Dorsolateral prefrontal cortex (tissue), 122 donors: ENCODE measurements at places on chromosomes 7 and 10.

GRCh38 chr7:7228967-7229366 is 46.6 kb downstream of the C1GALT1 start:
- no peak for DNase-seq

DNA sequence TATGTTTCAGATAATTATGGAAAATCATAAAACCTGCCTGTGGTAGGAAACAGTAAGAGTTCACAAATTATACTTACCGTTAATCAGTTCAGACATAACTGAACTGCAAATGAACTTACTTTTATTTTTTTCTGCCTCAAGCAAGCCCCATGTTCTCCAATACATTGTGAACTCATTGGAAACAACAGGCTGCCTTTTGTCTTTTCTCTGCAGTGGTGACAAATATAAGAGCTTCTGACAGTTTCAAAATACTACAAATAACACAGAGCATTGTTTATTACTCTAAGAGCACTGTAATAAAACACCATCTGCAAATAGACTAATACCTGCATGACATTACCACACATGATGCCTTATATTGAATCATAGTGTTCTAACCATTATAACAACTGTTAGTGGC is 94.0 kb upstream of the CDCA7L start:
- no peak for DNase-seq

DNA sequence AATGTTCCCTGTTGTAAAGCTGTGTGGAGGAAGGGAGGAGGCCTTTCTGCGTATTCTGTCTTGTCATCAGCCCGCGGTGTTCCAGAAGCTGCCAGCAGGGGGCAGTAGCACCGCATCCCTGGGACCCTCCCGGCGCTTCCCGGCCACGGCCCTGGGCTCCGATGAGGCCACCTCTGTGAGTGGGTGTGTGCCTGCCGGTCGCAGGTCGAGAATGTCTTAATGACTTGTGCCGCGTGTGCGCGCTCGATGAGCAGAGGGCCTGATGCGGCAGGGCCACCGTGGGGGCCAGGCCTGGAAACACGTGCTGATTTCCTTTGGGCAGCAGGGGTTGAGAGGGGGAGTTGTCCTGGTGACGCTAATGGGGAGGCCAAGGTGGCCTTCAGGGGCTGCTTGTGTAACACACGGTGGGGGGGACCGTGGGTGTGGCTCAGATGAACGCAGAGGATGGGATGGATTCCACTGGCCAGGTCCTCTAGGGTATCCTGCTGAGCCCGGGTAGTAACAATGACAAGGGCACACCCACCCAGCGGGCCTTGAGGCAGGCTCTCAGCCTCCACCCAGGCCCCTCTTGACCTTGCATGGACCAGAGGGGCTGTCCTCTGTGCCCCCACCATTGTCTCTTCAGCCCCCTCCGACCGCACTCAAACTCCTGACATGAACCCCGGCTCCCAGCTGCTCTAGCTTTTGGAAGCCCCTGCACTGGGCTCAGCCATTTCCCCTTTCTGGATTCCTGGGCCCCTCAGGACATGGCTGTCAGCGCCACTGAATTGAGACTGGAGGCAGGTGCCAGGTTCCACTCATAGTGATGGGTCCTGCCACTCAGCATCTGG is 135.9 kb upstream of the PODXL start:
- peak; percentile 77 for DNase-seq

DNA sequence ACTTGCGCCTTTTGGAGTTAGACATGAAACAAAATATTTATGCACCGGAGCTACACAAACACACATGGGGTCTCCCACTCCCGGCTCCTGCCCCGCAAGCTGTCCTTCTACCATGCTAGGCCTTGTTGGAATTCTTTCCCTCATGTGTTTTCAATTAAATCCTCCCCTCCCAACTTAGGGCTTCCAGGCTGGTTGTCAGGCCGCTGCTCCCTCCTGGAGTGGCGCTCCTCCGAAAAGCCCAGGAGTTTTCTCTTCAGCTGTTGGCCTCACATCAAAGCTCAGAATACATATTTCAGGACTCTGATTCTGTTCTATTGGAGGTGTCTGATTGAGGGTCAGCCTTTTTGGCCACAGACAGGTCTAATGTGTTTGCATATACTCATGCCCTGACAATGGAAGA is 113.3 kb downstream of the FANK1 start:
- DNase-seq = no peak

DNA sequence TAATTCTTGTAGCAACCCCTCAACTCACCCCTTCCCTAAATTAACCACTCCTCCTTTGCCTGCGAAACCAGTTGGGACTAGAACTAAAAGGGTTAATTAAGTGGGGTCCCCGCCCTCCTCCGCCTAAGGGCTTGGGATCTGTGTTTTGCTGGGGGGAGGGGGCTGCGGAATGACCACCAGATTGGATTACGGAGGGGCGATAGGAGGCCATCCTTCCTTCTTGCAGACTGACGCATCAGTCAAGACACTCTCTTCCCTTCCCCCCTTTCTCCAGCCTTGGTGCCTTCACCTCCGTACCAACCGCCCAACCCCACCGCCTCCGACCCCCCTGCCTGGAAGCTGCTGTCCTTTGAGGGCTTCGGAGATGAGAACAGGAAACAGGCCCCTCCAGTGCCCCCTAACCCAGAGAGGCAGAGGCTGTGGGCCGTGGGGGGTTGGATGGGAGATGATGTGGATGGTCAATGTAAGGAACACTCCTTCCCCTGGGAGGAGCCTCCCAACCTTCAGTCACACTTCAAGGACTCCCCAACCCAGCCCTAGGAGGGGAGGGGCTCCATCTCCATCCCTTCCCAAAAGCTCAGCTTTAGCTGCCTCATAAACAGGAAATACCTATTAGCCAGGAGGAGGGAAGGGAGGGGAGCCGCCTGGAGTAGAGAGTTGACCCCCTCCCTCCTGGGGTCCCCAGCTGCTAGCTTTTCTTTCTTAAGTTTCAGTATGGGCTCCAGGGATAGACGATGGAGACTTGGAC is 997 bp upstream of the LDB1 start:
- peak; percentile 83 for DNase-seq

DNA sequence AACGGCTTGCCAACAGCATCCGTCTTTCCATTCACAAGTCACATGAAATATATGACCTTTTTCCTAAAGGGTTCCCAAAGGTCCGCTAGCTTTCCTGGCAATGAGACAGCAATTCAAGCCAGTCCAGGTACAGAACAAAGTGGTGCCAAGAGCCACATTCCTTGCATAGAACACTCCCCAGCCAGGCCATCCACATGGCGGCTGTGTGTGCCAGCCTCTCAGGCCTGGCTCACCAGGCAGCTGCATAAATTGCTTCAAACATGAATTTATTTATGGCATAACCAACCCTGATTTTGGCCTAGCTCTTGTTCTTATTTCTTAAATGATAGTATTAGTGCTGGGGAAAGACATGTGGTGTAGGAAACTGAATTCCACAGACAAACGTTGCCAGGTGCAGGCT is 63.7 kb upstream of the CREB5 start:
- no peak for DNase-seq

GRCh38 chr10:7475939-7476338 is 65.1 kb upstream of the SFMBT2 start:
- DNase-seq = no peak

- peak; percentile 27 for DNase-seq
These were observed 434.6 kb downstream of the PAXIP1 start for GRCh38 chr7:154568346-154568745.

- DNase-seq = no peak
These were observed 5.7 kb upstream of the GDI2 start for GRCh38 chr10:5818894-5819293.

DNA sequence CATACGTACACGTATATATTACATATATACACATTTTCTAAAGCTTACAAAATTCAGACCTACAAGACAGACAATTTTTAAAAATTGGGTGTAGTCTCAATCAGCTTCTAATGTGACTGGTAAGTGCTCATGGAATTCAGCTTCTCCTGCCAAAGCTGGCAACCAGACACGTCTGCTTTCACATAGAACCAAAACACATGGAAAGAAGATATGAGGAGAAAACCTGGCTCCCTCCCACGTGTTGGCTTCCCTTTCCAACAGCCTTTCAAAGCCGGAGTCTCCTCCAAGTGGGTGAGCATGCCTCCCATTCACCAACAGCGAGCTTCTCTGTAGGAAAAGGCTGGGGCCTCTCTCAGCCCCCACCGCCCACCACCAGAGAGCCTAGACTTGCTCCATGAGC is 33.4 kb downstream of the CDCA7L start:
- DNase-seq = peak; percentile 50

GRCh38 chr7:2301511-2301863 is 12.8 kb downstream of the SNX8 start:
- no peak for DNase-seq
